Effector CD4-positive, alpha-beta T cell (primary cell): ENCODE measurements at places on chromosomes 6 and 20.

DNA sequence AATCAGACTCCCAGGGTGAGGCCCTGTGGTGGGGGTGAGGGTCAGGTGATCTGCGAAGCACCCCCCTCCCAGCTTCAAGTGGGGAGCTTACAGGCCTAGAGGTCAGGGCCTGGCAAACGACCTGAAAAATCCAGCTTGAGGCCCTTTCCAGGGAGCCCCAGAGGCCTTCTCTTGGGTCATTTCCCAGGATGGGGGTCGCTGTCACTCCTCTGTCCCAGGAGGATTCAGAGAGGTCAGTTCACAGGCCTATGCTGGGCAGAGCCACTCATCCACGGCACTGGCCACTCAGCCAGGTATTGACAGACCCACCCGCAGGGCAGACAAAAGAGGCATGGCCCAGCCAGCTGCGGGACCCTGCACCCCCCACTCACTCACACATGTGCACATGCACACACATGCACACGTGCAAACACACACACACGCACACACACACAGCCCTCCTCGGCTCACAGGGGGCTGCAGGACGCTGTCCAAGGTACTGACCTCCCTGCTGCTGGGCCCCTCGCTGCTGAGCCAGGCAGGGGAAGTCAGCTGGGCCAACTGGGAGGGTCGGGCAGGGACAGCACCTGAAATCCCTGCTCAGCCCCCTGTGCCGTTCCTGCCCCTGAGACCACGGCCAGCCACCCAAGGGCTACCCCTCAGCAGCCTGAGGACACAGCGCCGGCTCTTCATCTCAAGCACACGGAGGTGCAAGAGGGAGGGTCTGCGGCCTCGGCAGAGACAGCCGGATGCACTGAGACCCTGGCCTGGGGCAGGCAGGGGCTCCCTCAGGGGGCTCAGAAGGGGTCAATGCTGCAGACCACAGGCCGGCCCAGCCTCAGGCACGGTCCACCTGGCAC, 113.8 kb downstream of the TAF4 start:
- DNase-seq, result no peak

- DNase-seq, result no peak
These were observed 103.0 kb downstream of the PLEKHG1 start for GRCh38 chr6:150702675-150703074.

GRCh38 chr6:127816643-127817042, 84.2 kb downstream of the THEMIS start:
- DNase-seq, result no peak

- DNase-seq, result no peak
These were observed 374.3 kb downstream of the CDH26 start for GRCh38 chr20:60332523-60332922.

DNA sequence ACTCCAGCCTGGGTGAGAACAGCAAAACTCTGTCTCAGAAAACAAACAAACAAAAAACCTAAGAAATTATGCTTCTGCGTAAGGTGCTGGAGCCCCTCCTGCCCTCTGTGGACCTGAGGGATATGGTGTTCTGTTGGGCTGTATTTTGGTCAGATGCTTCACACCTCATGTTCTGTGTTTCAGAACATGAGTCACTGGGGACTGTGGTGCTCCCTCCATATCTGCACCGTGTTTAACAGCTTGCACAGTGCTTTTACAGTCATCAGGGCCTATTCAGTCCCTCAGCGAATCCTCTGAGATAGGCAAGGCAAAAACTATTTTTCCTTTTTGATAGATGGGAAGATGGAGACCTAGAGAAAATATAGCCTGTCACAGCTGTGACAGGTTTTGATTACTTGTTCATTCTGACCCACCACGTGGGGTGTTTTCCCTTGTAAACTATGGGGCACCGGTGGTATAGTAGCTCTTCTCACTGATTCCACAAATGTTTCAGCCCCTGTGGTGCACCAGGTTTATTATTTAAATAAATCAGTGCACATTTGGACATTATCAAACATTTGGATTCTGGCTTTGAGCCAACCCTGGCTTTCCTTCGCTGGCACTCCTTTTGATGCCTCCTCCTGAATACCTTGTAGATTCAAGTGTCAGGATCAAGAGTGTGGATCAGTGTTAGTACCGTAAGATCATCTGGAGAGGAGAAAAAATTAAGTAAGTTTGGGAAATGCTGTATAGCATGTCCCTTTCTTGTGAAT, 9.6 kb downstream of the TTPAL start:
- DNase-seq, result no peak

DNA sequence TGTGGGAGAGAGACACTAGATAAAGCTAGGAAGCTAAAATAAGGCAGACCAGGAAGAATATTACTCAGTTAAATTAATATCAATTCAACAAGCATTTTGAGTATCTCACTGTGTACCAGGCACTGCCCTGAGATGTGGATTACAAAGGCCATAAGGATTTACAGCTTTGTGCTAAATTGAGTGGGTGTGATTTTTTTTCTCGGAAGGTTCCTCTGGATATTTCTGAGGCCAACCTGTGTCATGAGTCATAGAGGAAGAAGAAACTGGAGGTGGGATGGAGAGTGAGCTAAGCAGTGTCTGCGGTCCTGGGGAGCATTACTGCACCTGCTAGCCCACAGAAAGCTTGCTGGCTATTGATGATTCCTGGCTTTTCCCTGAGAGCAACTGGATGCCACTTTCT, 135.2 kb downstream of the RFPL4B start:
- no peak for DNase-seq

DNA sequence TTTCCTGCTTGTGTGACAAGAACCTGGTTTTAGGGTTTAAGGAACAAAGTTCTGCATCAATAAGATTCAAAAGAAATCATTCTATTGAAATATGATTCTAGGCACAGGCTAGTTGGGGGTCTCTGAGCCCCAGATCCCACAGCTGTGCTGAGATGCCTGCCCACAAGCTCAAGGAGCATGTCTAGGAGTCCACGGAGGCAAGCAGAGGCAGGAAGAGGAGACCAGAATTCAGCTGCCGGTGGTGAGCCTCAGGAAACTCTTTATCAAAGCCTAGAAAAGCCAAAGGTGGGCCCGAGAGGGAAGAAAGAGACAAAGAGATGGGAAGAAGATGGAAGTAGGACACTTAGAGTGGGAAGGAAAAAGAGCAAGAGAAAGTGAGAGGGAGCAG, 40.7 kb upstream of the DDR1 start:
- no peak for DNase-seq

GRCh38 chr6:72984981-72985665, 240.2 kb downstream of the KHDC1L start:
- DNase-seq, result no peak

DNA sequence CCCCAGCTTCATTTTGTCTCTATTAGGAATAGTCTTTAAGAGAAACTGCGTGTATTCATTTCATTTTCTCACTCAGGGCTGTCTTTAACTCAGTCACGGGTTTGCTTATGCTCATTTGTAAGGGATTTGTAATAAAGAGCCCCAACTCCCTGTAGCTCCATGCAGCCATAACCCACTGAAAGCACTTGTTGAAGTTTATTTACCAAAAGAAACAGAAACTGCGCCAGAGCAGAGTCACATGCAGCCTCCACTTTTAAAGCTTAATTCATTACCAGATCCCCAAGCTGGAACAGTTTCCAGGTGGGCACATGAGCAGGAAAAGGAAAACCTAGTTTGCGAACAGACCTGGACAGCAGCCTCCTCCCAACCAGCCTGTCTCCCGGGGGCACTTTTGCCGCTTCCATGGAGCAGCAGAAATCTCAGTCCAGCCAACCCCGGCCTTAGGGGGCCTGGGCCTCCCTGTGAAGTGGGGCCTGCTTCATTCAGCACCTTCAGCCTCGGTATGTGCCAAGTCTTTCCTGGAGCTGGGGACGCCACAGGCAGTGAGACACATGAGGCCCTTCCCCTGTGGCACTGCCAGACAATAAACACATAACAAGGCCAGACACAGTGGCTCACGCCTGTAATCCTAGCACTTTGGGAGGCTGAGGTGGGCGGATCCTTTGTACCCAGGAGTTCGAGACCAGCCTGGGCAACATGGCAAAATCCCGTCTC, 4.5 kb downstream of the BCAS4 start:
- DNase-seq, result no peak

DNA sequence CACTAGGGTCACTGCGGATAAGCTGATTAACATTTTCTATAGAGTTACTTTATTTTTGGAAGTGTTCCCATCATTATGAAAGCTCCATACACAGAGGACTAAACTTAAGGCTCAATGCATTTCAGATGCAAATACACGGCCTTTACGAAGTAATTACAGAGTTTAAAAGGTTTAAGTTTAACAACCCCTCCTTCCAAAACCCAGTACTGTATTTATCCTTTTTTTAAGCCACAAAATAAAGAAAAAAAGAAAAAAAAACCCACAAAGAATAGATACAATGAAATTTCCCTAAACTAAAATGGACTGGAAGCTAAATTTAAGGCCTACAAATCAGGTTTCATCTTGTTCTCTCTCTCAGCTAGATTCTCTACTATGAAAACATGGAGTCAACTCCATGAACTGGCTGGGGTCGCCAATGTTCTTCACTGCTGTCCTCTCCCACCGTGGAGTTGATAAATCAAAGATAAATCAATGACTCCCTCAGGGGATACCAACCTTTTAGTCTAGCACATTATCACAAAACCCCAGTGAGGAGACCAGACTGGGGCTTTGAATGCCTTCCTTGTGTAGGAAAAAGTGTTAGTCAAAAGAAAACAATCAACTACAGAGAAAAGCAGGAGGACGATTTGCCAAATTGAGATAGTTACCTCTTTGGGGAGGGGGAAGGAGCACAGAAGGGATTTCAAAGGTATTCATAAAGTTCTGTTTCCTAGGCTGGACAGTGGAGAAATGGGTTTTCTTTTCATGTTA, 52.5 kb downstream of the TNFRSF21 start:
- DNase-seq, result no peak
